ENCODE measurements at places on chromosomes 7 and 10.

DNA sequence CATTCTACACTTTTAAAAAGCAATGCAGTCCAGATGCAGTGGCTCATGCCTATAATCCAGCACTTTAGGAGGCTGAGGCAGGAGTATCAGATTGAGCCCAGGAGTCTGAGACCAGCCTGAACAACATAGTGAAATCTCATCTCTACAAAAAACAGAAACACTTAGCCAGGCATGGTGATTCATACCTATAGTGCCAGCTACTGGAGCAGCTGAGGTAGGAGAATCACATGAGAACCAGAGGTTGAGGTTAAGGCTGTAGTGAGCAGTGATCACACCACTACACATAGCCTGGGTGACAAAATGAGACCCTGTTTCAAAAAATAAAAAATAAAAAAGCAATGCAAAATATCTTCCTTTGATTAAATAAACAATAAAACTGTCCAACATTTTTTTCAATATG is 205.2 kb downstream of the GRM8 start:
- no peak for DNase-seq

- no peak for DNase-seq
Measured at GRCh38 chr7:38686888-38687287, 55.7 kb upstream of the AMPH start.

GRCh38 chr7:70704831-70705346 is 427.1 kb upstream of the GALNT17 start:
- no peak for DNase-seq

- DNase-seq: no peak
Measured at GRCh38 chr7:138477581-138477980, 17.5 kb downstream of the TRIM24 start.

- no peak for DNase-seq
Measured at GRCh38 chr10:58921421-58921855, 255.0 kb upstream of the PHYHIPL start.

DNA sequence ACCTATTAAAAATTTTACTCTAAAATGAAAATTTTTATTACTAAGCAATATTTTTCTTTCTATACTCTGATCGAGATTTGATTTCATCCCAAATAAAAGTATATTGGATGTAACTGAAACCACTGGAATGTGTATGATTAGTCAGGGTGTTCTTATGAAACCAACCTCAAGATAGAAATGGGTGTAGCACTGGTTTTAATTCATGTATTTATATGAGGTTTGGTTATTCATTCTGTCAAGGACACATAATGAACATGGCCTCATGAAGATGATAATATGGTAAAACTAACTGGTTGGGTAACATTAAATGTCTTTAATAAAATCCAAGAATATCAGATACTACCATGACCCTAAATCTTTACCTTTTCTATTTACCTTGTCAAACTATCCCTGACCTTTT is 197.7 kb downstream of the SEMA3A start:
- no peak for DNase-seq

GRCh38 chr10:132395704-132396493 is 1.1 kb upstream of the PWWP2B start:
- DNase-seq: no peak

DNA sequence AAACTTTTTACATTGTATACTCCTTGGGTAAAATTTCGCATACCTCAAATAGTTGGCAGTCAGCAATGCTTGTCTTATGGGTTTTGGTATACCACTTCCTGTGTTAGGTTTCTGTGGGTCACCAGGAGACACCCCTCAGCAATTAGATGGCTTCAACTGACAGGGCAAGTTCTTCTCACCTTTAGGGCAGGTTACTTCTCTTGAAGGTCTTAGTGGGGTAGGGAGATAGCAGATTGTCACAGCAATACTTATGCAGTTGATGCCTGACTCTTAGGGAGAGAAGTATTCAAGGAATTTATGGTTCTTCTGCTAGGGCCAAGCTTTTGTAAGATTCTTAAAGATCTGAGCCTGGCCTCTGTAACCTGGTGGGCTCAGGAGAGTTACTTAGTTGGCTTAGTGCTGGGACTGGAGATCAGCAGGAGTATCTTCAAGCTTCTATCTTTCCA is 42.9 kb downstream of the MKLN1 start:
- DNase-seq: no peak

DNA sequence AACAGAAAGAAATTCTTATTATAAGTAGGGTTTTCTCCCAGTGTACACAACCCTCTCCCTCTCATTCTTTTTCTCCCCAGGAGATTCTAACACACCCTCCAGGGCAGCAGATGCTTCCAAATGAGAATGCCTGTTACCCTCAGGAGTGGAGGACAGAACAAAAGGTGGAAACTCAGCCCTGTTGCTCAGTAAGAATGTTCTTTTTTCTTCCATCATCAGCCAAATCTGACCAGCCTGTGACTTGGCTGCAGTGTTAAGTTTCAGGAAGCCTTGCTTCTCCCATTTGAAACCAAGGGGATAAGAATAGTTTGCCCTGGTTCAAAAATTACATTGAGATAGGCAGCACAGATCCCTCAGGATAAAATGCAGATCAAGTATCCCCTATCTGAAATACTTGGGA is 77.5 kb upstream of the EEPD1 start:
- DNase-seq: no peak

- DNase-seq: no peak
Measured at GRCh38 chr7:51190969-51191368, 125.6 kb downstream of the COBL start.

DNA sequence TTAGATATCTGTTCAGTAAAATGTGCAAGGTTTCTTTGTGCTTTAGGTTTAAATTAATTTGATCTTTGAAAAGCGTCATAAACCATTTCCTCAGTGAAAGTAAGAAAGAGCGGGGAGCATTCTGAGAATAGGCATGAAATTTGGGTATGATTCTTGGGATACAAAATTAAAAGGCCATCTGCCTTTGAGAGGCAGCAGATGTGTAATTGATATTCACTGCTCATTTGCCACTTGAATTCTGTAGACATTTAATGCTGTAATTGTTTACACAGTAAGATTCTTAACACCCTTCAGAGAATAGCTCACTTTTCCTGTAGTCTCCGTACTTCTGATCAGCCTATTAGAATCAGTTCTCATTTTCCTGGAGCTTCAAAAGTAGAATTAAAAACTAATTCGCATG is 18.7 kb downstream of the FRMD4A start:
- peak; percentile 28 for DNase-seq

DNA sequence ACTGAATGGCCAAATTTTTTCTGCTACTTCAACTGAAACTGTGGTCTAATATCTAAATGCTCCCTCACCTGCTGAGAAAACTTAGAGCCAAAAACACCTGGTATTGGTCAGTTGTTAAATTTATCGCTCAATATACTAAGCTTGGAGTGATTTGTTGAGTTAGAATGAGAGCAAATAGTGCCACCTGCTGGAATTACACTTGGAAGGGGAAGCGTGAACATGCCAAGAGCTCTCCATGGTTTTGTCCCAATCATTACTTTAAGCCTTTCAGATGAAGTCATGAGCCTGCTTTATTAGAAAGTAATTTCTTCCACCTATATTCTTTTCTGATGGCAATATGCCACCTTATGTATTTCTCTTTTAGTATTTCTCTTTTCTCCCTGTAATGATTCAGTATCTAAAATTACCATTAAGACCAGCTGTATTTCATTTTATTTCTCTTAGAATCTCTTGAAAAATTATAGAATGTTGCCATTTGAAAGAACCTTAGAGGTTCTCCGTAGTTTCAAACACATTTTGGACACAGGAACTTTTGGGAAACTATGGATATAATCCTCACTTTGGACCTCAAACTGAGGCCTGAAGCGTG is 447.8 kb upstream of the C7orf33 start:
- DNase-seq: no peak

- peak; percentile 31 for DNase-seq
Measured at GRCh38 chr7:55099066-55099820, 80.4 kb downstream of the EGFR start.

GRCh38 chr10:86960003-86960862 is 1.8 kb downstream of the SNCG start:
- no peak for DNase-seq

DNA sequence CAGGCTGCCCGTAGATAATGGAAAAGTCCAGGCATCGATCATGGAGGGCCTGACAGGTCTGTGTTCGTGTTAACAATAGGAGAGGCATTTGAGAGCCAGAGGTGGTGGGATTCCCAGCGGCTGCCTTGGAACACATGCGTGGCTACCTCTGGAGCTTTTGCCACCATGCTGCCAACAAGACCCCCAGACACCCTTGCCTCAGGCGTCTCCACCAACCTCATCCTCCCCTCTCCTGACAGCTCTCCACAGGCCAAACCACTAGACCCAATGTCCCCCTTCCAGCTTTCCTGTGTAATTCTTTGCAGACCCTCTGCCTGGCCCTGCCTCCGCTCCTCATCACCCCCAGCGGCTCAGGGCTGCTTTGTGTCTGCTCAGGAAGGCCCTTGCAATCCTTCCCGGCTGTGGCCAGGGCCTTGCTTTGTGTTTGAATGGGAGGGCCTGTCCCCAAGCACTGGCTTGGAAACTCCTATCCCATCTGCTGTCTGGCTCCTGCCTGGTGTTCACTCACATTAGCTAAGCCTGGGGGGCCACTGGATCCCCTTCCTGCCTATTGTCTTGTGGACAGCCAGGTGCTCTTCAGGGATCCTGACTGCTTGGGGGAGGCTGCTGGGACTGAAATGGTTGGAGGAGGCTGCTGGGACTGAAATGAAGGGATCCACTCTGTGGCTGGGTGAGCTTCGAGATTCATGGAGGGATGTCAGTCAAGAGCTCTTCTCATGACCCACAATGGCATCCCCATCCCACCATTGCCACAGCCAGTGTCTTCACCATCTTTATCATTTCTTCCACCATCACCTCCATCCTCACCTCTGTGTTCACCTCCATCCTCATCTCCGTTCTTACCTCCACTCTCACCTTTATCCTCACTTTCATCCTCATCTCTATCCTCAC is 60.8 kb upstream of the ELN start:
- DNase-seq: no peak

DNA sequence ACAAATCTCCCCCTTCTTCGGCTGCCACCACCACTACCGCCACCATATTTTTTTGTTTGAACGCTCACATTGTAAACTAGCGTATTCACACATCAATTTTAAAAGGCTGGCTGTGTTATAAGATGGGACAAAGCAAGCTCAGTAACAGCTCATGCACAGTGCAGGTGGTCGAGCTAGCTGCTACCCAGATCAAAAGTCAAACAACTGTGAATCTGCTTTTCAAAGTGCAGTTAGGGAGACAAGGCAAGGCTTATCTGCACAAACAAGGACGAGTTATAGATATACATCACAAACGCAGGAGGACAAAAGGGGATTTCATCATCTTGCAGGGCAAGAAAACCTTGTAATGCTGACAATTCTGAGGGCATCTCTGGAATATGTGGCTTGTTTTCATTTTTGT is 231.6 kb downstream of the VTI1A start:
- DNase-seq: no peak

- no peak for DNase-seq
Measured at GRCh38 chr10:10489805-10490571, 527.7 kb upstream of the CELF2 start.

- DNase-seq: peak; percentile 69
Measured at GRCh38 chr7:127751490-127752448, 99.8 kb downstream of the SND1 start.

DNA sequence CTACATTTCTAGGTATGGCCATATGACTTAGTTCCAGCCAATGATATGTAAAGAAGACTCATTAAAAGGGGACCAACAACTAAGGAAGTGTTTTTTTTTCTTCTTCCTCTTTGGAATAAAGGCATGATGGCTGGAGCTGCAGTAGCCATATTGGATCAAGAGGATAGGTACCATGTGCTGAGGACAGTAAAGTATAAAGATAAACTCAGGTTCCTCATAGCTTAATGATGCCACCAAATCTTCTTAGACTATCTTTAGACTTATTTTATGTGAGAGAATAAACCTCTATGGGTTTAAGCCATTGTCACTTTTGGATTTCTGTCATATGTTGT is 85.3 kb downstream of the ANLN start:
- DNase-seq: no peak

DNA sequence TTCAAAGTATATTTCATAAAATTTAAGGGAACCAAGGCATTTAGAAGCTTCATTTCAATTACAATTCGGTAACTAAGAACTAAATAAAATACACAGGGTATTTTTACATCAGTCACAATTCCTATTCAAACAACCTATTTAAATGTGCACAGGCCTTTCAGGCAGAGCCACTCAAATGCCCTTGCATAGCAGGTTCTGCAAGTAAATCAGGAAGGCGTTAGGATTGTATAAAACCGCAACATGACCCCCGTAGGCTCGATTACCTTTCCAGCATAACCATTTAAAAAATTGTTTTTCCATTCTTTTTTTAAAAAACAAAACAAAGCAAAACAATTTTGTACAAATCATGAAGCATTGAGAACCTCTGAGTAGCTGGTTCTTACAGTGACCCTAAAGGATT is 289.9 kb upstream of the SP8 start:
- DNase-seq: no peak

DNA sequence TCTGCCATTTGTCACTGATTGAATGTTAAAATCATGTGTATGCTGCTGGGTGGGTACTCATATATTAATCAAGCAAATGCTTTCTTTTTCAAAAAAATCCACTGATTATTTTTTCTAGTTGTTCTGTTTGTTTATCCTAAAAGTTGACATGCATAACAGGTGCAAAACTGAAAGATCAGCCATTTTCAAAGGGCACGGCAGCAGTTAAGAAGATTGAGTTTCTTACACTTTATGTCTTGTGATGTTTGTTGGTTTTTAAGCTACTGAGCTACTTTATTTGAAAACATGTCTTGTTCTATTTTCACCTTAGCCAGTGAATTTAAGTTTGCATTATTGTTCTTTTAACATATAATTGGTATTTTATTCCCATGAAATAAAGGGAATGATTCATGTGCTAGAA is 45.8 kb downstream of the PPP1R3A start:
- DNase-seq: no peak

GRCh38 chr7:84105586-84105985 is 89.0 kb downstream of the SEMA3A start:
- DNase-seq: no peak

GRCh38 chr7:2255145-2256139 is 13.4 kb downstream of the NUDT1 start:
- DNase-seq: no peak
